ENCODE measurements at places on chromosomes 1 and 21.

DNA sequence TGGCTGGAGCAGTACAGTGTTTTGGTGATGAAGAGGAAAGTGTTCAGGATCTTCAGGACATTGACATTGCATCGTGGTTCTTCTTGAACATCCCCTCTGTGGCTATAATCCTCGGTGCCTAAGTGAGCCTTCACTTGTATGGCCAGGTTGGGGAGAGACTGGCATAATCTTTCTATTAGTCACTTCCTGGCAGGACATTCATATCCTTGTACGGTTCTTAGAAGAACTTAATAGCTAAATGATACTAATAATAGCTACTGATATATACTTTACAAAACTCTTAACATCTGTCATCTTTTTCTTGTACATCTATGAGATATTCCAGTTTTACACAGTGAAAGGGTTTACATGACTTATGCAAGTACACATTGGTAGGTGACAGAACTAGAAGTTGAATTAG is 35.8 kb downstream of the CELF3 start:
- DNase-seq: no peak

- DNase-seq: no peak
Measured at GRCh38 chr1:1026599-1027413, 6.9 kb downstream of the AGRN start.

DNA sequence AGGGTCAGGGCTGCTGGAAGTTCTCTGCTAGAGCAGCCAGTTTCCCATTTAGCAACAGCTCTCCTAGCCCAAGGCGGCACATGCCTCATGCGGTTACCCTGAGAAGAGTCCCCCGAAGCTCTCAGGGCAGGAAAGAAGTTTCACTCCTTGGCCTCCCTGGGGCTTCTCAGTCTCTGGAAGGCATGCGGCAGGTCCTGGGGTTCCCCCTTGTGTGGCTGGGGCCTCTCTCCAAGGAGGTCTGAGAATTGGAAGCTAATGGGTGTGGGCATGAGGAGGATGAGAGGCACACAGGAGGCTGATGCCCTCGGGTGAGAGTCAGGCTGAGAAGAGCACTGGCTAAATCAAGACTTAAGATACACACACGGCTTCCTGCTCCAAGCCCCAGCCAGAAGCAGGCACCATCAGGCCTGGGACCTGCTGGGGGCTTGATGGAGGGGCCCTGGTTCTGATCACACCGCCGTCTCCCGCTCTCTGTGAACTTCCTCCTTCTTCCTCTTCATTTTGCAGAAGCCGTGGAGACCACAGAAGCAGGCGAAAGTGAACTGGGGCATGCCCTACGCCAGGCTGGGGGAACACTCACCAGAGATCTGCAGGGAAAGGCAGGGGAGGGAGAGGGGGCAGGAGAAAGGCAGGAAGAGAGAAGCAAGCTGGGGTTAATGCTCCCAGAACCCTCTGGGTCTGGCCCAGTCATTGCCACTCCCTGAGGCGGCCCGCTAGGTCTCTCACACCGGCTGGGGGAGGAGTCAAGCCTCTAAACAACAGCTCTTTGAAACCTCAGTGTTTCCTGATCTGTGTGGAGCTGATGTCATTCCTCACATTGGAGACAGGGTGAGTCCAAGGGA is 15.1 kb downstream of the BLACAT1 start:
- peak; percentile 81 for DNase-seq

DNA sequence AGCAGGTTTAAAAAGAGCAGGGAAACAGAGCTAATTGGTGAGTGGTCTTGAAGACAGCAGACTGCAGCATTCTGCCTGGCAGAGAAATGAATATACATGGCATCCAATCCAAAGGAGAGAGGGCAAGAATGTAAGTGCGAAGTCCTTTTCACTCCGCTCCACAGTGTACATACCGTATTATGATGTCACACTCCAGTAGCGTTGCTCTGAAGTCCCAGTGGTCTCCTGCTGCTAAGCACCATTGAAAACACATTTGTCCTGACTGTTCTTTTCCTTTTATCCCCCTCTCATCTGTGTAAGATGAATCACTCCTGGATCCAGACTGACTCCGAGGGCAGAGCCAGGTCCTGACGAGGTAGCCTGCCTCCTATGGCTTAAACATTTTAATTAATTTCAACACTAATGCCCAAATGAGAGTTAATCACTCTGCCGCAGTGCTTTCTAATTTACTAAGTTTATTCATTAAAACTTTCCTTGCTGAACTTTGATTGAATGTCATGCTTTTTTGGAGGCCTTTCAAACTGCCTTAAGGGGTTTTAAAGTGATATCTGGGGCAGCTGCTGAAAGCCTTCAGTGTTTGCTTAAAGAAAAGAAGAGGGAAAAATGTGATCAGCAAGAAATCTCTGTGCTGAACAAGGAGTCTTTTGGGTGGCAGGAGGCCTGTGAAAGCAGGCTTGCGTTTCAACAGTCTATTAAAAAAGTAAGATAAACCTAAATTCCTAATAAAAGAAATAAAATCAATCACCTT is 227.2 kb downstream of the ATG4C start:
- no peak for DNase-seq

DNA sequence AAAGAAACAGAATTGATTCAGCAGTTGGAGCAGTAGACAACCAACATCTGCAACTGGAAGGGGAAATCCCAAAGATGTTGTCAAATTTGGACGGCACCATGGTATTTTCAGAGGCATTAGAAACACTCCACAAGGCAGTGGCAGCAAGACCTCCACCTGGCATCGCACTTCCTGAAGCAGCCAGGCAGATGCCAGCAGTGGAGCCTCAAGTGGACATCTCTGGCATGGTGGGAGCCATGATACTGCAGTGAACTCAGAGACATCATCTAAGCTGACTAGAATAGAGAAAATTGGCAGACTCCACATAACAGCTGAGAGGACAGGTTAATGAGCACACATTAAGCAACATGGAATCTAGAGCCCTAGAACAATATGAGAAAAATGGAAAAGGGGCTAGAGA is 33.9 kb upstream of the RGS8 start:
- DNase-seq: no peak

DNA sequence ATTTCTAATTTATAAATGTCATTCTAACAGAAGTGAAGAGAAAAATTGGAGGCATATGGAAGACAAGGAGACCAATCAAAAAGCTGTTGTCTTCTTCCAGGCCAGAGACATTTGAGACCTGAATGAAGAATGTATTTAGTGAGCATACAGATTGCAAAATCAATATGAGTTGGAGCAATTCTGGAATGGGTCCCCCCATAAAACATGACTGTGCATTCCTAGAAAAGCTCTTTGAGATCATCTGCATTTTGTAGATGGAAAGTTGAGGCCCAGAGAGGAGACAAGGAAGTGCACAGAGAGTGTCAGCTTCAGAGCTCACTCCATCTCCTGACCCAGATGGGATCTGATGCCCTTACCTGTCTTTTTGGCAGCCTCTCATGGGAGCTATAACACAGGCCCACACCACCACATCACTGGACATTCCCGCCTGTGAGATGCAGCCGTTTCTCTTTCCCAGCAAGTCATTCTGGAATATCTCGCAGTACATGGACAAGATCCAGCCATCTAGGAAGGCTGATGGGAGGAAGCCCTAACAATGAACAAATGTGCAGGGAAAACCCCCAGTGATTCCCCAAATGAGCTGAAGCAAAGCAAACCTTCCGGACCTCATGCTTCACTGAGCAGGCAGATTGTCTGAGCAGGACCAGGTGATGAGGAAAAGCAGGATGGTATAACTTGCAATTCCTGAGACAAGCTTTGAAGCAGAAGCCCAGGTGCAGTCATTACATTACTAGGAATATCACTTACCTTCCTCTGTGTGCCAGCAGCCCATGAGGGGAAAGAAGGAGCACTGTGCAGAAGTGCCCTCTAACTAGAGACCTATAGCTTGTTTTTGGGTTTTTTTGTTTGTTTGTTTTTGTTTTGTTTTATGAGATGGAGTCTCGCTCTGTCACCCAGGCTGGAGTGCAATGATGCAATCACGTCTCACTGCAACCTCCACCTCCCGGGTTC is 445.6 kb downstream of the PLPP3 start:
- no peak for DNase-seq

- DNase-seq: no peak
Measured at GRCh38 chr1:201400212-201400851, 1.2 kb upstream of the LAD1 start.

- no peak for DNase-seq
Measured at GRCh38 chr1:59390307-59390706, 93.4 kb downstream of the FGGY start.

DNA sequence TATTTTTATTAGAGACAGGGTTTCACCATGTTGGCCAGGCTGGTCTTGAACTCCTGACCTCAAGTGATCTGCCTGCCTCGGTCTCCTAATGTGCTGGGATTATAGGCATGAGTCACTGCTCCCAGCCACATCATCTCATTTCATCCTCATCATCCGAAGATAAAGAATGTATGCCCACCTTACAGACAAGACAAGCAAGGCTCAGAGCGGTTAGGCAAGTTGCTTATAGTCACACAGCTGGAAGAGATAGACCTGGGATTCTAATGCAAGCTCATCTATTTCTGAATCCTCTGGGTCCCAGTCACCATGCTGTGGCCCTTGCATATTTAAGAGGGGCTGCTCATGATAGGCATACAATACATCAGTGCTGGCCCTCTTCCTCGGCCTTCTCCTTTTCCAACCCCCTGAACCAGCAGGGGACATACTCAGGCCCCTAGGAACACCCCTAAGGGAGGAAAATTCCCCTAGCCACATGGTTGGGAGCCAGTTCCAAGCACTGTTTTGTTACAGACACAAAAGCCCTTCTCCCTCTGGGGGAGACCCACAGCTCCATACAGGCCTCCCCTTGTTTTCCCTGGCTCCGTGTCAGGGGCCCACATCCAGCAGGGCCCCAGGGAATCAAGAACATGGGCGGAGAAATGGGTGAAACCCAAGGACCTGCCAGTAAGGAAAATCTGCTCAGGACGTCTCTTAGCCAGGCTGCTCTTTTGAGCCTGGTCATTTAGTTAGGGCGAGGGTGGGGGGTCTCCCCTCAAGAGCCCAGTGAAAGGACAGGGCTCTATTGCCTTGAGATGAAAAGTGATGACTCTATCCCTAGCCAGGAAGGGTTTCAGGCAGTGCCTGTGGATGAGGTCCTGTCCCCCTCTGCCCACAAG is 6.9 kb downstream of the CSRP1 start:
- DNase-seq: peak; percentile 72

GRCh38 chr1:6560267-6560666 is 5.2 kb downstream of the TAS1R1 start:
- DNase-seq: no peak

DNA sequence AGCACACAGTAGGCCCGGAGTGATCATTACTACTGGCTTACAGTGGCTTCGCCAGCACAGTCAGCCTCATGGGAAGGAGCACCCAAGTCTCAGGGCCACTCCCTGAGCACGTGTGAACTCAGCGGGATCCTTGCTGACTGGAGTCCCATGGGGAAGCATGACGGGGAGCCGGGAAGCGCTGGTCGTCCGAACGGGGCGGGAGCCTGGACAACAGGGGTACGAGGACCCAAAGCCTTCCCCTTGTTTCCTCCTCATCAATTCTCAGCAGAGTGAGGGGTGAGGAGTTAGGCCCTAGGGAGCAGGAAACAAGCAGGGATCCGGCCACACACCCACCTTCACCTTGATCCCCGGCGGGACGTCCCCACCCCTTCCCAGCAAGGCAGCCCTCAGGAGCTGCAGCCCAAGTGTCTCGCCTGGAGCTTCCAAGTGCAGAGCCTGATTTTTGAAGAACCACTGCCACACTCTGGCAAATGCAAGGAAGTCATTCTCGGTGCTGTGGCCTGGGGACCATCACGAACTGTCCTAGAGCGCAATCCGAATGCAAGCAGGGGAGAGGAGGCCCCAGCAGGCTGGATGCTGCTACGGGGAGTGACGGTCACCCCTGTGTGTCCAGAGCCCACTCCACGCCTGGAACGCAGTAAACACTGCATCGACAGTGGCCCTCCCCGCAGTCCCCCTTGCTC is 35.5 kb downstream of the TOMM20 start:
- DNase-seq: peak; percentile 77

- no peak for DNase-seq
Measured at GRCh38 chr1:246151796-246152434, 355.2 kb downstream of the SMYD3 start.

DNA sequence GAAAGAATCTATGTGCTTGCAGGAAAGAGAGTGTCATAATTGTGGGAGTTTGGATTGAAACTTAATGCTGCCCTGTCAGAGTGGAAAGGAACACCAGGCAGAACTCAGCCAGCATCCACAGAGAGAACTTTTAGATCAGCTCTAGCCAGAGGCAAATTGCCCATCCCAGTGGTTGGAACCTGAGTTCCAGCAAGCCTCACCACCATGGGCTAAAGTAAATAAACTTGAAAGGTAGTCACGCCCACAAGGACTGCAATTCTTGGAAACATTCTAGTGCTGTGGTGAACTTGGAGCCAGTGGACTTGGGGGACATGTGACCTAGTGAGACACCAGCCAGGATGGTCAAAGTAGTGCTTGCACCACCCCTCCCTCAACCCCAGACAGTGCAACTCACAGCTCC is 571.6 kb downstream of the LRRIQ3 start:
- DNase-seq: no peak

GRCh38 chr1:244319283-244320132 is 132.2 kb downstream of the ADSS2 start:
- peak; percentile 80 for DNase-seq

- no peak for DNase-seq
Measured at GRCh38 chr1:215631489-215631888, 64.4 kb downstream of the KCTD3 start.

DNA sequence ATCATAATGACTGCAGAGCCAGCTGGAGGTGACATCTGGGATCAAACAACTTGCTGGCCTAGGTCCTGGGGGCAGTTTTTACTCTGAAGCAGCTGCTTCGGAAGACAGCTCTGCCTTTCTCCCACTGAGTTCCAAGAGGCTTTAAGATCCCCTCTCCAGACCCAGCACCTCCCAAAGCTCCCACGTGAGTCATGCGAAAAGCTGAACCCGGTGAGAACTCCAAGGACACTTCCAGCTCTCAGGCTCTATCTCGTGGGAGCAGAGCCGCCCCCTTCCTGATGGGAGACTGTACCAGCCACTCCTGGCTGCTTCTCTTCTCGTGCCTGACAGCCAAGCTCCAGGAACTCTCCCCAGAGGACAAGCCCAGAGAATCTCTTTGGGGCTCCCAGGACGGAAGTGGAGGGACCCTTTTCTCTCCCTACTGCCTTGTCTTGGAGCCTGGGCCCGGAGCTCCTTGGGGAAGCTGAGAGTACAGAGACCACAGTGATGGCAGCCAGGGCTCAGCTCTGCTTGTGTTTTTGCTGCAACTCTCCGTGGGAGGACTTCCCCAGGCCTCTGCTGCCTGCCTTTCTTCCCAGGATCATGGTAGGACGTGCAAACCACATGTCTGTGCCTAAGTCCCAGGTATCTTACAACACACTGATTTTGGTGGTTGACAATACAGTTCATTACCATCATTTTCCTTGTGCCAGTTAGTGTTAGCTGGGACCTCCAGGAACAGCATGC is 40.6 kb downstream of the STUM start:
- peak; percentile 57 for DNase-seq

DNA sequence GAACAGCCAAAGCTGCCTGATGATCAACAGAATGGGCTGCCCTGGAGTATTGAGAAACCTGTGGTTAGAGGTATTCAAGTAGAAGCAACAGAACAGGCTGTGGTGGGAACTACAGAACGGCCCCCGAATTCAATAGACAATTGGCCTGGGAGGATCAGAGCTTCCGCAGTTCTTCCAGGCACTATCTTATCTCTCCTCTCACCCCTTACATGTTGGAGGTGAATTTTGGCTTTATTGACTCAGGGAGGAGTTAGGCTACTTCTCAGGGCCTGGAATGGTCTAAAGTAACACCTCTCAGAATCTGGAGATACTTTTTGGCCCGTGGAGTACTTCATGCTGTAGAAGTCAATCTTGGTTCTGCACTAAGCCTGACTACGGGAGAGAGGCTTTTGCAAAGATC is 253.0 kb downstream of the PRDM2 start:
- no peak for DNase-seq

GRCh38 chr1:67632356-67632755 is 52.6 kb upstream of the GADD45A start:
- DNase-seq: no peak

Measured in cardiac muscle cell (in vitro differentiated cells and primary cell).